ENCODE measurements at places on chromosomes 2 and 18. TPM values are rescaled to one million over a fixed set of nuclear protein-coding genes. Genes with fewer than 3 reads are reported as not detected.

Gene EGR4
- not detected for total RNA-seq

Gene EPB41L5
- total RNA-seq = 1.0 TPM

Gene CABYR
- 1.6 TPM for total RNA-seq

Gene LAPTM4A
- 266 TPM for total RNA-seq

Gene SERPINB10
- 2.8 TPM for total RNA-seq

Gene PLGLB1
- total RNA-seq = not detected

Gene GKN1
- not detected for total RNA-seq

Gene DHRS9
- not detected for total RNA-seq

Gene TOGARAM2
- total RNA-seq = not detected

Gene GAREM2
- not detected for total RNA-seq

Gene FOXD4L1
- total RNA-seq = 0.17 TPM

- peak; percentile 82 for DNase-seq
Measured at GRCh38 chr2:96637385-96638143, 548 bp downstream of the KANSL3 start.

GRCh38 chr2:112962308-112963175 lies 15.3 kb upstream of the IL36G start:
- DNase-seq = no peak

GRCh38 chr2:28622101-28622499 lies 126.2 kb downstream of the PLB1 start:
- DNase-seq = no peak

GRCh38 chr2:118923371-118923770 lies 18.6 kb upstream of the MARCO start:
- no peak for DNase-seq

DNA sequence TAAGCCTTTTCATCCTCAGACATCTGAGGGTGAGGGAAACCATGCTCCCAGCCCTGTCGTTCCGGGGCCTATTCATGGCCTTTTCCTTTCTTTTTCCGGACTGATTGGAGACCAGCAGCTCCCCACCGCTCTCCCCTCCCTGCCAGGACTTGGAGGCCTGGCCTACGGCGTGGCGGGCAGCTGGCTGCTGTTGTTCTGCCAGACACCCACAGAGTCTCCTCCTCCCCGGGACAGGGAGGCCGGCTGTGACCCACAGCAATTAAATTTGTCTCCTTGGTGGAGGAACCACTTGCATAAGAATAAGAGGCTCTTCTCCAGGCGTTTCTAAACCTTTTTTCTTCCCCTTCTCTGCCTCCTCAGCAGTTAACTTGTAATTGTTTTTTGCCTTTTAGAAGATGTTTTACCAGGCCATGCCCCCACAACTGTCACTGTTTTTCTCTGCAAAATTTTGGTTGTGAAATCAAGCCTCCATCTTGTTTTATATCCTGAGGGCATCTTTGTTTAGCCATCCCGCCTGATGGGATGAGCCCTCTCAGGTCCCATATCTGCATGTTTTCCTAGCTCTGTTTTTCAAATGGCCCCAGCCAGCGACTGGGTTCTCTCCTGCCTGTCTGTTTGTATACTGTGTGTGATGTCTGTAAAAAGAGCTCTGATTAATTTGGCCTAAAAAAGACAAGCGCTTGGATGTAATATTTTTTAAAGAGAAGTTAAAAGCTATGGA lies 1060.0 kb upstream of the DDX18 start:
- no peak for DNase-seq

GRCh38 chr18:79485788-79486355 lies 90.1 kb downstream of the NFATC1 start:
- DNase-seq = peak; percentile 78

- DNase-seq = peak; percentile 7
Measured at GRCh38 chr2:64329848-64330247, 124.1 kb upstream of the LGALSL start.

DNA sequence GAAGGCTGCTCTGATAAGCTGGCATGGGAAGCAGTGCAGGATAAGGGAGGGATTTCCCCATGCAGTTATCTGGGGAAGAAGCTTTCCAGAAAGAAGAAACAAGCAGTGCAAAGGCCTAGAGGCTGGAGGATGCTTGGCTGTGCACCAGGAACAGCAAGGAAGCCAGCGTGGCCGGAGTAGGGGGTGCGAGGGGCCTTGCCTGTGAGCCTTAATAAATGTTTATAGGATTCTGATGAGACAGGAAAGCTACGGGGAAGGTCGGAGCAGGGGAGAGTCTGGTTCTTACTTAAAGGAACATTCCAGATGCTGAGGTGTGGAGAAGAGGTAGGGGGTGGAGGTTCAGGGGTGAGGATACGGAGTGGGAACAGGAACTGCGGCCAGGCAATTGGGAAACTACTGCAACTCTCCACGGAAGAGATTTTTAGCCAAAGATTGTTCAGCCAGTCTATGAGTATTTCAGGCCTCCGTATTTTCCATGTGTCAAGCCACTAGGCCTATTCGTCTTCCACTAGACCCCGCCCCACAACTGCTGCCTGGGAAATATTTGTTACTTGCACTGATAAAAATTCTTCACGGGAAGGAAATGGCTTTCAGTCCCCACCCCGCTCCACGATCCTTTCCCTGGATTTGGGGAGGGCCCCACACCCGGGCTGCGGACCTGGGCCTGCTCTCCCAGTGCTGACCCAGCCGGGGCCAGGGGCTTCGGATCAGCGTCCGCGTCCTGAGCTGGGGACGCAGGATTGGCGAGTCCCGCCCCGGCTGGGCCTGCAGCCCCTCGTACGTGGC lies 516 bp downstream of the EIF2AK2 start:
- peak; percentile 36 for DNase-seq
